ENCODE measurements at places on chromosomes 4 and X.

GRCh38 chrX:3585719-3586118 is 127.7 kb downstream of the PRKX start:
- no peak for DNase-seq

- no peak for DNase-seq
Observed at GRCh38 chr4:4667622-4668081, 125.8 kb upstream of the STX18 start.

DNA sequence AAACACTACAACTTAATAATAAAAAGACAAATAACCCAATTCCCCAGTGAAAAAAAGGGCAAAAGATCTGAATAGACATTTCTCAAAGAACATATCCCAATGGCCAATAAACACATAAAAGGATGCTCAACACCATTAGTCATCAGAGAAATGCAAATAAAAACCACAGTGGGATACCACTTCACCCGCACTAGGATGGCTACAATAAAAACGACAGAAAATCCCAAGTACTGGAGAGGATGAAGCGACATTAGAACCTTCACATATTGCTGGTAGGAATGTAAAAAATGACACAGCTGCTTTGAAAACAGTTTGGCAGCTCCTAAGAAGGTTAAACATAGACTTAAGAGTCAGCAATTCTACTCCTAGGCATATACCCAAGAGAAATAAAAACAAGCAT is 140.6 kb upstream of the ARX start:
- peak; percentile 39 for DNase-seq

DNA sequence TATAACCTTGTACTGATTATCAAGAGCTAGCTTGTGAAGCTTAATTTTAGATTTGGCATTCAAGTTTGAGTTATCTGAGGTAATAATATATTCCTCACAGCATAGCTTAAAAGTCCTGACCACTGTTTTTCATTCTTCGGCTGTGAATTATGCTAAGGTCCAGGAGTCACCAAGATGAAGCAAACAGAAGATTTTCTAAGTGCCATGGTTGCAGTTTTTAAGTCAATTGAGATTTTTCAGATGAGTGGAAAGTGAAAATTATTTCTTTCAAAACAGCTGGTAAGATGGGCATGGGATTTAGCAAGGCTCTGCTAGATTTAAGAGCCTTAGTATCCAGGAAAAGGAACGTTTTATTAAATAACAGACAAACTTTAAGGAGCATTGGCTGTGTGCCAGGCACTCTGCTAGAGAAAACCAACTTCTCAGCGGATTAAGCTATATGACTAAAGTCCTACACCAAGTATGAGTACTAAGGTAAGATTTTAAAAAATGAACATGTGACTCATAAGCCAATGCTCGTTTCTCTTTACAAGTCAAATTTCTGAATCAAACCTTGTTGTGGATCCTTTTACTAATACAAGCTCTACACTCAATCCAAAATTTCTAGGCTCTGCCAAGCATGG is 149.9 kb upstream of the IL15 start:
- DNase-seq, result peak; percentile 24

GRCh38 chr4:88697141-88697540 is 488 bp downstream of the NAP1L5 start:
- DNase-seq, result no peak

- DNase-seq, result no peak
Observed at GRCh38 chrX:47956016-47956415, 47.8 kb downstream of the ZNF182 start.

DNA sequence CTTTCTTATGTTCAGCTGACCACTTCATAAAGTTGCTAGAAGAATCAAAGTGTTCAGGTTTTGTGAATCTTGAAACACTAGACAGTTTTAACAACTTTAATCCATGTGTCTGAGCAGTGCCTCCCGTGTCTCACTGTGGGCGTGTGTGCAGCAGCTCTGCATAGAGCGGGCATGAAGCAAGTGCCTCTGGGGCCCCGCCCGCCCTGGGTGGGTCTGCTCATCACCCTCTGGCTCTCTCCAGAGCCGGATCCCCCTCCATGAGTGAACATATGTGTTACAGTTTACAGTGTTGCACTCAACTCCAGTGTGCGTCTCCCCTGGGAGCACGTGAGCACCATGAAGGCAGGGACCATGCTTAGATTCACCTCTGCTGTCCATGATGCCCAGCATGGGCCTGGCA is 37.6 kb upstream of the CRMP1 start:
- DNase-seq, result no peak

Data from smooth muscle cell of the brain vasculature (primary cell).